Kidney capillary endothelial cell (primary cell): ENCODE measurements at places on chromosomes 3 and 15.
A peak's percentile ranks its signal among the peaks of the same experiment; 100 is the strongest.

- DNase-seq: no peak
Measured at GRCh38 chr3:50388720-50389413, 29.5 kb upstream of the TMEM115 start.

- no peak for DNase-seq
Measured at GRCh38 chr3:3031326-3031725, 78.8 kb downstream of the IL5RA start.

DNA sequence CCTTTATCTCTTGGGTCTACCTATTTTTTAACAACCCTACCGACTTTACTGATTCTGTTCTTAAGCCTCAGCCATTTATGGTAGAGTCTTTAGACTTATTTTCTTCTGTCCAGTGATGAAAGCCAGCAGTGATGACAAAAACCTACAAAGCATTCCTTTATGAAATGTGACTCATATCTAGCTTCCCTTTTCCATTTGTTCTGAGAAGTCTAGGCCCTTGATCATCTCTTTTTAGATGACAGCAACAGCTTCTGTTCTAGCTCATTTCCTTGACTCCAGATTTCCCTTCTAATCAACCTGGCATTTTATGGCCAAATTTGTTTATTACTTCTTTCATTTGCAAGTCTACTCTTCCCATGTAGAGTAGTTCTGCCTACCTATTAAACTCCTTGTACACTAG is 36.1 kb downstream of the CFAP44 start:
- peak; percentile 75 for DNase-seq

- no peak for DNase-seq
Measured at GRCh38 chr3:139519998-139520737, 19.4 kb downstream of the RBP1 start.

- DNase-seq: no peak
Measured at GRCh38 chr3:105518203-105518602, 151.5 kb downstream of the ALCAM start.
